ENCODE measurements at places on chromosomes 3 and 15.

GRCh38 chr3:4828279-4829030 lies 150.8 kb upstream of the BHLHE40 start:
- no peak for DNase-seq

GRCh38 chr15:62785881-62786828 lies 256.4 kb upstream of the TPM1 start:
- DNase-seq = no peak

DNA sequence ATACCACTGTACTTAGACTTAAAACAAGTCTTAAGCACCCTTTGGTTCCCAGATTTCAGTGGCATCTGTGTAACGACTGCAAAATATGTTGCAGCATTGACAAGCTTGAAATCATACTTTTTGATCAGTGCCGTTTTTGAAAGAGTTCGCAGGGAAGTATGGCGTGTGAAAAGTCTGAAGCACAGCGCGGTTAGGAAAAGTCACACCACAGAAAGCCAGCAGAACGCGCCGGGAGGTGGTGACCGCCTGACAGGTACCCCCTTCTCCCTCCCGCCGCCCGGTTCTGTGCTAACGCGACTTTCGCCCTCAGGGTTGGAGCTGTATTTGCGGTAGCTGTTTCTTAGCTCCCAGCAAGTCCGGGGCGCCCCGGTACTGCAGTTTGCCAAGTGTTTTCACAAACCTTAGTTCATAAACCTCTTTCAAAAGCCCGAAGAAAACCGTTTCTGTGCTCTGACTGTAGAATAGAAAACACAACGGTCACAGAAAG lies 481 bp upstream of the CRYBG3 start:
- peak; percentile 19 for DNase-seq

DNA sequence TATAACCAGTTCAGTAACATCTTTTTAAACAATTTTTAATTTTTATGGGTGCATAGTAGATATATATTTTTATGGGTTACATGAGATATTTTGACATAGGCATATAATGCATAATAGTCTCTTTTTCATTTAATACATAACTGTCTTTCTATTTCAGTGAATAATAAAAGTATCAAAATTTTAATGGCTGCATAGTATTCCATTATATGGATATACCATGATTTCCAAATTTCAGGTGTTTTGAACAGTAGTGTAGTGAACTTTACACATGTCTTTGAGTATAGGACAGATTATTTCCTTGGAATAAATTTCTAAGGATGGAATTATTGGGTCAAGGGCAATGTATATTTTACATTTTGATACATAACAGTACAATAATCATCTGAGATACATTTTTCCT lies 10.7 kb downstream of the WHAMM start:
- DNase-seq = no peak

DNA sequence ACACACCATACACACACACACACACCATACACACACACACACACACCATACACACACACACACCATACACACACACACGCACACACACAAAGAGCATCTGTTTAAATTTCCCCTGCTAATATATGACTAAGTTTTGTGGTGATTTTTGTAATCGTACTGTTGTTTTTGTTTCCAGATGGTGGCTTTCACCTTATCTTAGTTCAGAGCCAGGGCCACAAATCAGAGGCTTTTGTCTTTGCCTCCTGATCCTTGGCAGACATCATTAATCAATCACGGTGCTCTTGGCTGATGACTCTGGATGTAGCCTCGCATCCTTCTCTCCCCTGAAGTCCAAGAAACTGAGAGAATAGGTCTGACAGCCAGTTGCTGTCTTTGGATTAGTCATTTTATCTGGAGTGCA lies 52.1 kb downstream of the EDEM1 start:
- DNase-seq = no peak

- DNase-seq = no peak
These were observed 112.6 kb upstream of the NEO1 start for GRCh38 chr15:72939514-72940228.

DNA sequence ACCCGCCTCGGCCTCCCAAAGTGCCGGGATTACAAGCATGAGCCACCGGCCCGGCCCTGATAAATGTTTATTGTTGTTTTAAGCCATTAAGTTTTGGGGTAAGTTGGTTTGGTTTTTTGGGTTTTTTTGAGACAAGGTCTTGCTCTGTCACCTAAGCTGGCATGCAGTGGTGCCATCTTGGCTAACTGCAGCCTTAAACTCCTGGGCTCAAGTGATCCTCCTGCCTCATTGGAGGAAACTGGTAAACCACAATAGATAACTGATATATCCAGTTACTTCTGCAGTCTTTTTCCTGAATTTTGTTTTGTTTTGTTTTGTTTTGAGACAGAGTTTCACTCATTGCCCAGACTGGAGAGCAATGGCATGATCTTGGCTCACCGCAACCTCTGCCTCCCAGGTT lies 4.2 kb downstream of the SLC25A20 start:
- DNase-seq = no peak

DNA sequence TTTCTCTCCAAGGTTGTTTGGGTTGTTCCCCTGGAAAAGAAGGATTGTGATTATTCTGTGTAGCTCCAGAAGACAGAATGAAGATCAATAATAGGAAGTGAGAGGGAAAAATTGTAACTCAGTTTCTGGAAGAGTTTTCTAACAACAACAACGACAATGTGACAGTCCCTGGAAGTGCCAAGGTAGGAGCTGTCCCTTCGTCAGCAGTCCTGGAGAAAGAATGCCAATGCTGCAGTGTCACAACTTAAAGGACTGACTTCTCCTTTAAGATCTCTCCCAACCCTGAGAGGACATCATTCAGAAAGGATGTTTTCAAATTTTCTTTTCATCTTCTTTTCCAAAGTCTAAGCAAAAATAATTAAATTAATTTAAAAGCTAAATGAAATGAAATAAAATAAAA lies 136.4 kb upstream of the GAP43 start:
- no peak for DNase-seq

DNA sequence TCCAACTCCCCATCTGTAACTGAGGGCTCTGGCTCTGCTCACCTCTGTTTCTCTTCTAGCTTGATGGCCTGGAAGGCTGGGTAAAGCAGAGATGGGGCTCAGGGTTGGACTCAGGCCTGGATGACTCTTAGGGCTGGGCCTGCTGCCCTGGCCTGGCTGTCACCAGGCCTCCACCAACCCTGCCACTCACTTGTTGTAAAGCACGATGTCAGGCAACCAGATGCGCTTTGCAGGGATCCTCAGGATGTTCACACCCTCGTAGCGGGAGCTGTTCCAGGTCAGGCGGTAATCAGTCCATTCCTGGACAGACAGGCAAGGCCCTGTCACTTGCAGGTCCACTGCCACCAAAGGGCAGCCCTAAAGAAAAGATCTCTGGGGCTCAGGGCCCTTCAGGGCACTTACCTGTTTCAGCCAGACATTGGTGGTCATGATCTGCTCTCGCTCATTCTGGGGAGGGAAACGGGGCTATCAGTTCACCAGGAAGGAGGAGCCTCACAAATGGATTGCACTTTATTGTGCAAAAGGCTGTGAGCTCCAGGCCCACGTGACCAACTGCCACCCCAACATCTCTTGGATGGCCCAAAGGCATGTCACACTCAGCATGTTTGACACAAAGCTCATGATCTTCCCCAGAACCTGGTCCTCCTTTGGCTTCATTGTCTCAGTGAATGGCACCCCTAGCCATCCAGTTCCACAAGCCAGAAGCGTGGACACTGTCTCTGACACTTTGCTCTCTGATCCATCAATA lies 9.9 kb downstream of the CHRNB4 start:
- DNase-seq = no peak

GRCh38 chr3:193046371-193046770 lies 128.7 kb upstream of the MB21D2 start:
- no peak for DNase-seq

DNA sequence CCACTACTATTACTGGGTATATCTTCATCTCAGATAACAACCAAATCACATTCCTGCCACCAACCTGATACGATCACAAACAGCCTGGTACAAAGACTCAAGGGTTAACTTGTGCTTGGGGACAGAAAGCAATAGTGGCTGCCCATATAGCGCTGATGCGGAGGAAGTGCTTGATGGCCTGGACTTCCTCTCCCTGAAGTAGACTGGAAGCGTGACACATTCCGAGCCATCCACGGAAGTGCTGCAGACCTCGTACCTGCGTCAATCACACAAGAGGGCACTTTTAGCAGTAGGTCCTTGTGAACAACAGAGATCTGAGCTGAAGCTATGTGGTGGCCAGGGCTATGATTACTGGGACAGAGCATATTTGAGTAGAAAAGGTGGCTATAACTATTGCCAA lies 17.3 kb upstream of the C3orf62 start:
- no peak for DNase-seq

GRCh38 chr3:43207628-43208085 lies 78.7 kb upstream of the SNRK start:
- no peak for DNase-seq

DNA sequence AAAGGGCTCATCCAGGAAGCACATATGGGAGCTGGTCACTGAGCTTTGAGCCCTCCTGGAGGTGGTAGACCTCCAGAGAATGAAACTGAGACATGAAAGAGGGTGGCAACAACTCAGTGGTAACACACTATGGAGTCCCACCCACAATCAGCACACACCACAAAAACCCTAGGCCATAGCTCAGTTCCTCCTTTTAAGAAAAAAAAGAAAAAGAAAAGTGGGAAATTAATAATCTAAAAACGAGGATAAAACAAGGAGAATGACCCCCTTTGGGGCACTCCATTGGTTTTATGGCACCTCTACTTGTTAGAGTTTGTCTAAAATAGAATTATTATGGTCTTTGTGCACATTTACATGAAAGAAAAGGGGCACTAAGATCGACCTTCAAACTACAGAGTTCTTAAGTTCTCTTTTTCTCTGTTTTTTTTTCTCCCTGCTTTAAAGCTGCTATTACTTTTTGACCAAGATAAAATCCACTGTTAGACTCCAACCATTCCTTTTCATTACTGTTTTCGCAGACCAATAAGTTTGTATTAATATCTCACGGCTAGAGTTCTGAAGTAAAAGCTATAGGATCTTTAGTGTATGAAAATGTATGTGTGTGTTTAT lies 40.2 kb upstream of the ZBTB20 start:
- DNase-seq = no peak

DNA sequence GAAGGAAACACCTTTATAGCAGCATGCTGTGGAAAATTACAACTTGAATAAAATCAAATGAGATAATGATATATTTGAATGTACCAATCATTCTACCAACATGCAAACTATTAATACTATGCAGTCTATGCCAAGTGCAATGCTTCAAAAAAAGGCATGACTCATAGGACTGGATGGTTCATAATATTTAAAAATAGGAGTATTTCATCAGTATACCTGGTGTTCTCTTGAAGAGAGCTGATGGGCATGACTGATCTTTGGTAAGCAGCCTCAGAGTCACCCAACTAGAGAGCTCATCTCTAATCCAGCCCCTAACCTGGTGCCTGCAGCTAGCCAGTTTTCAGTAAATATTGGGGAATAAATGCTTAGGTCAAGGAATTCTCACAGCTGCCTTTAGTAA lies 434.7 kb upstream of the ARRDC4 start:
- DNase-seq = no peak

DNA sequence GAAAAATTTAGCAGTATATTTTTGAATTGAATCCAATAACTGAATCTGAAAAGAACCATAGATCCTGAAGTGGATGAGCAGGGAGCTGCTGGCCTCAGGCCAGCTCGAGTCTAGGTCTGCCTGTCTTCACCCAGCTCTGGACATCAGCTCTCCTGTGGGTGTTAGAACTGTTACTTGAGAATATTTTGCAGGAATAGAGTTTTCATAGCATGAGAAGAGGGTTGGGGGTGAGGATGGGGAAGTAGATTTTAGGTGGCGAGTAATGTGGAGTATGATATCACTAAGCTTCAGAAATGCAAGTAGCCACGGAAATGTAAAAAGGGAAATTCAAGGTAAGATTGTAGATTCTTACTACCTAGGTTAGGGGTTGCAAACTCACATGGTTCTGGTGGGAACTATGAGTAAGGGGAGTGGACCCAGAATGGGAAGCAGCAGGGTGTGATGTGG lies 6.2 kb downstream of the RAB8B start:
- DNase-seq = no peak

GRCh38 chr3:109155828-109156227 lies 19.3 kb downstream of the C3orf85 start:
- DNase-seq = no peak

- DNase-seq = no peak
These were observed 1029.2 kb downstream of the EPHA3 start for GRCh38 chr3:90136456-90137191.

- DNase-seq = no peak
These were observed 201.1 kb upstream of the LRRFIP2 start for GRCh38 chr3:37375184-37376127.

GRCh38 chr3:72329354-72329753 lies 518.9 kb downstream of the SHQ1 start:
- DNase-seq = no peak

GRCh38 chr15:90190606-90191343 lies 10.4 kb upstream of the SEMA4B start:
- DNase-seq = no peak

DNA sequence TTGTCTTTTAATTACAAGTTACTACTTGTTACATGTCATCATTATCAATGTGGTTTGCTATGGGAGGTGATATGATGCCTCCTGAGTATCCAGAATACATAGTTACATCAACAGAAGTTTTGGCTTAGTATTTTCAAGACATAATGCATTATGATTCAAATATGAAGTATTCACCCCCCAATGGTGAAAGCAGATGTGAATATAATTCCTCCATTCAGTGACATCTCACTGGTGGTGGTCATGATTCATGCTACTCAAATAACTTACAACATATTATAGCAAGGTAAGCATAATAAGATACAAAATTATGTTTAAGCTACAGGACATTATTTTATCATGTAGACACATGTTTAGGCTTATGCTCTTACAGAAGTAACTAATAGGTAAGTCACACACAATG lies 34.9 kb upstream of the TTBK2 start:
- no peak for DNase-seq

DNA sequence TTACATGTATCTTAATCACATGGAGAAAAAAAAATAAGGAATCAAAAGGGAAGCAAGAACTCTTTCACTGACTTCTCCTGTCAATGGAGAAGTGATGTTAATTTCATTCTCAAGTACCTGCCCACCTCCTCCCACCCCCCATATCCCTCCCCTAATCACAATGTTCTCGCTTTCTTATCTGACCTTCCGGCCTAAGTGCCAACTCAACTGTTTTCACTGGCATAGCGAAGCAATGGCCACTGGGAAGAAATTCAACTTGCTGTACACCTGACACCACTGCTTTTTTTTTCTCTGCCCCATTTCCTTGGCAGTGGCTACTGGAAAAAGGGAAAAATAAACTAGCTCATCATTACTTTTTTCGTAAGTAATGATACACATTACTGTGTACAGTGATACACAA lies 3.8 kb downstream of the SGO1 start:
- no peak for DNase-seq

GRCh38 chr3:64718976-64719375 lies 31.2 kb upstream of the ADAMTS9 start:
- DNase-seq = no peak

- no peak for DNase-seq
These were observed 10.3 kb upstream of the STAB1 start for GRCh38 chr3:52484680-52485461.

GRCh38 chr15:67307156-67307555 lies 52.6 kb downstream of the IQCH start:
- no peak for DNase-seq
